Activated T-cell treated with anti-CD3 and anti-CD28 coated beads for 1 hour (primary cell): ENCODE measurements at places on chromosomes 11 and 22.

DNA sequence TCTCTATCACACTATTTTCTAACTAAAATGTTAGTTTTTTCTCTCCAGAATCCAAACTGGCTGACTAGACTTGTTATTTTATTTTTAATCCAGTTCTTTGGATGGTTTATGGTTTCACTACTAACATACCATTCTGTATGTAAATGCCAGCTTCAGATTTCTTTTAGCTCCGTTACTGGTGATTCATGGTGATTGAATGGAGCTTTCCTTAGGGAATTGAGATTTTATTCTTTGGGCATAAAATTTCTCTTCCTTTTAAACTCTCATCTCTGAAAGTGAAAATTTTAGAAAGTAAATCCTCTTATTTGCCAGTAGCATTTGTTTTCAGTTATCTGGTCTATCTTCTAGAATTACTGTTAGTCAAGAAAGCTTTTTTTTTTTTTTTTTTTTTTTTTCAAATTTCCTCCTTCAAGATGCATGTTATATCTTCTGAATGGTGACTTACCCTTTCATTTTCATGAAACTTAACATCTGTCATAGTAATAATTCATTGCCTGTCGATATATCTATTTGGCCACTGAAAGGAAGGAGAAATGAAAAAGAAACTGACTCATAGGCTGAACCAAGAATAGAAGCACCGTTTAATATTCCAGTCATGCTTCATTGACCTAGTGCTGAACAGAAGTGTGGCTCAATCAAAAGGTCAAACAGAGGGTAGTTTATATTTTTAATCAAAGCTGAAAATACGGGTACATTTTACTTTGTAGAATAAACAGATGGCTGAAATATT lies 6.4 kb downstream of the ENDOD1 start:
- DNase-seq, result no peak

DNA sequence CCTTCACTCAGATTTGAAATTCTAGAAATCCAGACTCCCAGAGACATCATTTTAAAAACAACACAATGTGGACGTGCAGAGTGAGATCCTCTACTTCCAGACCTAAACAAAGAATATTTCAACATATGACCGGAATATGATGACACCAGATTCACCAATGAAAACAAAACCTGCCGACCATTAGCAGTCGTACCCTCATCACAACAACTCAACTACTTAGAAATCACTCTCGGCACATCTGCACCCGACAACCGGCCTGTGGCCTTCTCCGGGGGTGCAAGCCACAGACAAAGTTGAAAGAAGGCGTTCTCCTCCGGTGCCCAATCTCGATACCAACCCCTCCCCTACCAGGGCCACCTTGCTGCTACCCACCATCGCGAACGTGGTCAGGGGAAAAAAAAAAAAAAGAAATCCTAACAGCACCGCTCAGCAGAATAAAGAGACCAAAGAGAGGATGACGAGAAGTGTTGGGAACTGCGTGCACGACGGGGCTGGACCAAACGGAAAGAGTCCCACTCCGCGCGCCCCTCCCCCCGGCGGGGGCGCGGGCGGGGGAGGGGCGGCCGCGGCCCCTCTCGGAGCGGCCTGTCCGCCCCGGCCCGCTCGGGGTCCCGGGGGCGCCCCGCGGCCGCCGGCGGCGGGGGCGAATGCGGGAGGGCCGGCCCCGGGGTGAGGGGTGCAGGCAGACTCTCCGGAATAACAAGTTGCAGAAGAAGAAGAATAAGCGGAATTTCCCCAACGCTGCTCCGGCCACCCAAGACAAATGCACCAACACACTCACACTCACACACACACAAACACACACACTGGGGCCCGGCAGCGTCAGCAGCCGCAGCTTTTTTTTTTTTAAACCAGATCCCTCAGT lies 1.7 kb downstream of the PHF21A start:
- no peak for DNase-seq

- no peak for DNase-seq
Observed at GRCh38 chr11:36373016-36374010, 77.2 kb downstream of the PRR5L start.

DNA sequence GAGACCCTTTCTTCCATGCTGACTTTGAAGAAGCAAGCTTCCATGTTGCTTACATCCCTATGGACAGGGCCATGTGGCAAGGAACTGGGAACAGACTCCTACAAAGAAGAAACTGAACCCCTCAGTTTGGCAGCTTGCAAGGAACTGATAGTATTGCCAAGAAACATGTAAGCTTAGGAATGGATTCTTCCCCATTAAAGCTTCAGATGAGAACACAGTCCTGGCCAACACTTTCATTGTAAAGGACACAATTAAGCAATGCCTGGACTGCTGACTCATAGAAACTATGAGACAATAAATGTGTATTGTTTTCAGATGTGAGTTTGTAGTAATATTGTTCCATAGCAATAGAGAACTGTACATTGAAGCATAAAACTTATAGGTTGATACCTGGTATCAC lies 82.4 kb downstream of the AASDHPPT start:
- DNase-seq, result no peak

DNA sequence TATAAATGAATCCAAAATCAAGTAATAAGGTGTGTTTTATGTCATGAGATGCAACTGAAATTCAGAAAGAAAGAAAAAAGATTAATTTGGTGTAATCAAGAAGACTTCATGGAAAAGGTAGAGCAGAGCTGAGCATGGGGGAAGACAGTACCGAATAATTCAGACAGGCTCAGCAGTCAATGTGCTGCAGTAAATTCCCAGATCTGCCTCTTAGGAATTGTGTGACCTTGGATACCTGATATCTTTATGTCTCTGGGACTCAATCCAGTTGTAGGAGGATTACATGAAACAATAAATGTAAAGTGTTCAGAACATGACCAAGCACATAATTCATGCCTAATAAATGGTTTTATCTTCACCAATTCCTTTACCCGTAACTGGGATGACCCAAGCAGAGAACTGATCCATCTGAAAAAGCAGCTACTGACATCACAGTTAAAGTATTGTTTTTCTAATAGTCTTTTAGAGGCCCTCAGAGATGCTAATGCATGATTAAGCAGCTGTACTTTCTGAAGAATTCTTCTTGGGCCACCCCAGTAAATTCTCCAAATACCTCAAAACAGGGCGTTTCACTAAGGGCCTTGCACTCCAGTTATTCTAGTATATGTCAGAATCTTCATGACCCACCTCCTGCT lies 7.8 kb downstream of the MS4A12 start:
- no peak for DNase-seq

- DNase-seq, result peak; percentile 27
Observed at GRCh38 chr11:118437208-118438125, 1.2 kb downstream of the KMT2A start.

DNA sequence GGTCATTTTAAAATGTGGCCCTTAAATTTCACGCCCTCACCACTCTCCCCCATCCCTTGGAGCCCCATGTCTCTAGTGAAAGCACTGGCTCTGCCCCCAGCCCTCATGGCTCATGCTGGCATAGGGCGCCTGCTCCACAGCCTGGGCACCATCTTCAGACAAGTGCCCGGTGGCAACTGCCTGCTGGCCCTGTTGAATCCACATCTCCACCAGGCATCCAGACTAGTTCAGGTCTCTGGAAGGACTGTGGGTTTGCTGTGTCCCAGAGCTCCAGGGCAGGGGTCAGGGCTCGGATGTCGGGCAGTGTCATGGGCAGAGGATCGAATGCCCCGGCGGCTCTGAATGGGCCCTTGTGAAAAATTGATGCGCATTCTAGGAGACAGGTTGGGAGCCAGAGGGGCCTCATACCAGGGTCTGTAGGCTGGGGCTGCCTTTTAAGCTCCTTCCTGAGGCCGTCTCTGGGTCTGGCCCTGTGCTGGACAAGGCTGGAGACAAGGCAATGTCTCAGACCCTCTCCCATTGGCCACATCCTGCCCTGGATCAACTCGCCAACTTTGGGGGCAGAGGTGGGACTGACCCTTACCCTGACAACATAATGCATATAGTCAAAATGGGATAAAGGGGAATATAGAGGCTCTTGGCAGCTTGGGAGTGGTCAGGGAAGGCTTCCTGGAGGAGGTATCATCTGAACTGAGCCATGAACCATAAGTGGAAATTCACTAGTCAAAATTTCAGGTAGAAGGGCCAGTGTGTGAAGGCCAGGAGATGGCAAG lies 1.2 kb downstream of the MYO7A start:
- no peak for DNase-seq

GRCh38 chr11:117582433-117582832 lies 214.6 kb downstream of the DSCAML1 start:
- no peak for DNase-seq

GRCh38 chr11:83540112-83540675 lies 254.0 kb upstream of the CCDC90B start:
- no peak for DNase-seq

- DNase-seq, result no peak
Observed at GRCh38 chr11:94472916-94473799, 20.5 kb downstream of the MRE11 start.

DNA sequence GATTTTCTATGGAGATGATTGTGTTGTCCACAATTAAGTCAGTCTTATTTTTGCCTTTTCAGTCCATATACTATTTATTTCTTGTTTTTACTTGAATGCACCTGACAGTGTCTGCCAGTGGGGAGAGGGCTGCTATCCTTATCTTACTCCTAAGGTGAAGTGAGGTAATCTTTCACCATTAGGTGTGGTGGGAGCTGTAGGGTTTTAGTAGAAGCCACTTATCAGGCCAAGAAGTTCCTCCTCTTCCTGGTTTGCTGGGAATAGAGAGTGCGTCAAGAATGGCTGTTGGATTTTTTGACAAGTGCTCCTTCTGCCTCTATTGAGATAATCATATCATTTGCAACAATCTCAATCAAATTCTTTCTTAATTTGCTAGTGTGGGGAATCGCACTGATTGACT lies 108.4 kb downstream of the KCNQ1 start:
- no peak for DNase-seq

DNA sequence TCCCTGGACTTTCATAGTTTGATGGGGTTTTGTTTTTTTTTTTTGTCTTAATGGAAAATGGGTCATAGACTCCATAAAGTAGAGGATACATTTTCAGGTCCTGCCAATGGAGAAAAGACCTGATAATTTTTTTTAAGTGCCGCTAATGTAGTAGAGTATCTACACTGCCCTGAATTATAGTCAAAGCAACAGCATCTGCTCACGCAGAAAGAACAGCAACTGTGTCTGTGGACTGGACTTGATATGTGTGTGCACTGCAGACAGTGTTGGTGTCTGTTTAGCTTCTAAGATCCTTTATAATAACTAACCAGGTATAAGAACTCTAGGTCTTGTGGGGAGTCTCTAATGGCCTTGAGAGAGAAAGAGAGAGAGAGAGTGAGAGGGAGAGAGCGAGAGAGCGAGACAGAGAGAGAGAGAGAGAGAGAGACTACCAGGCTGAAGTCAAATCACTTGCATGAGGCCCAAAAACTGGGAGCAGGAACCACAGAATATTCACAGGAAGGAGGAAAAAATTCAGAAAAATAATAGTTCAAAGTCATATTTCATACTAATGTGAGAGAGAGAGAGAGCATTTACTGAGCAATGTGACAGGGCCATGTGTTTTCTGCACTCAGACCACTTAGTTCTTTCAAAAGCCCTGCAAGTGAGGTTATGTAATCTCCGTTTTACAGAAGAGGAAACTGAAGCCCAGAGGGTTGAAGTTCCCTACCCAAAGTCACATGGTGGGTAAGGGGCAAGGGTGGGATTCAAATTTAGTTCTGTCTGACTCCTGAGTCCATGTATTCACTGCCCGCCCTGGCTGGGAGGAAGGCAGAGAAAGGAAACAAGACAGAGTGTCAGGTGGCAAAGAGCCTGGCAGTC lies 8.6 kb upstream of the MIAT start:
- DNase-seq, result no peak

GRCh38 chr11:61369372-61370348 lies 7.5 kb downstream of the TMEM138 start:
- DNase-seq, result no peak

- no peak for DNase-seq
Observed at GRCh38 chr11:77069336-77069968, 2.7 kb downstream of the CAPN5 start.

- DNase-seq, result no peak
Observed at GRCh38 chr11:120028897-120029258, 109.0 kb downstream of the TRIM29 start.

- no peak for DNase-seq
Observed at GRCh38 chr22:27882507-27883290, 36.4 kb downstream of the PITPNB start.

DNA sequence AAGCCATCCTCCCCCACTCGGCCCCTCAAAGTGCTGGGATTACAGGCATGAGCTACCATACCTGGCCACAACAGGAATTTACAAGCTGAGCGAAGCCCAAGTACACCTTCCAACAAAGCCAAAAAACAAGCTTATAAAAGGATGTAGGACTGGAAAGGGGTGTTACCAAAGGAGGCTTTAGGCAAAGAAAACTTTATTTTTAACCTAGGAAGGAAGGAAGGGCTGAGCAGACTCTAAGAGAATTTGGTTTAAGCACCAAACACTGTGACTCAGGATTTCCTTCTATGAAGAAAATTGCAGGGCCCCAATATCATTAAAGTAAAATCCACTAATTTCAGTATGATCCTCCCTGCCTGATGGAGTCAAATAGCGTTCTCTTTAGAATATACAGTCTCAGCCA lies 12.1 kb downstream of the DENND5A start:
- no peak for DNase-seq

DNA sequence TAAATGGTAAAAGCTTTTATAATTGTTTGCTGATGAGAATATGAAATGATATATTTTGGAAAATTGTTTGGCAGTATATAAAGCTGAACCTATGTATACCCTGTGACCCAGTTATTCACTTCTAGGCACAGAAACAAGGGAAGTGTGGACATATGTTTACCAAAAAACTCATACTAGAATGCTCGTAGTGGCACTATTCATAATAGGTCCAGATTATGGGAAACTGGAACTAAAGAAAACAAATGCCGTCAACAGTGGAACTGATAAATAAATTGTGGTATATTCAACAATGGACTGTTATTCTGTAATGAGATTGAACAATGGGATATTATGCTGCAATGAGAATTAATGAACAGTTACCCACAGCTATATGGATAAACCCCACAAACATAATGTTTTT lies 32.8 kb downstream of the CSTPP1 start:
- no peak for DNase-seq

- DNase-seq, result no peak
Observed at GRCh38 chr11:69831985-69832384, 12.8 kb upstream of the FGF3 start.

DNA sequence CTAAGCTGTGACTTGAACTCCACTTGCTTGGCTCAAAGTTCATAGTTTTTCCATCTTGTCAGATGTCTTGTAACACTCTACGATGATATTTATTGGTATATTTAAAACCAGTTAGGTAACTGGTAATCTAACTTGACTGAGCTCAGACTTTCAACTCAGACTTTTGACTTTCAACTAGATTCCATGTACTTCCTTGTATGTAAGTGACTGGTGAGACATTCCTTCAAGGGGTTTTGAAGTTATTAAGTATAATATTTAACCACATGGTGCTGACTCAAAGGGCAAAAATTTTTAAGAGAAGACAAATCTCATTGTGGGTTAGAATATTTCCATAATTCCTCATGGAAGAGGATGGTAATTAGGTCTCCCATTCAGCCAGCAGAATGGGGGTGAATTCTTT lies 631.3 kb upstream of the ANO5 start:
- DNase-seq, result no peak

DNA sequence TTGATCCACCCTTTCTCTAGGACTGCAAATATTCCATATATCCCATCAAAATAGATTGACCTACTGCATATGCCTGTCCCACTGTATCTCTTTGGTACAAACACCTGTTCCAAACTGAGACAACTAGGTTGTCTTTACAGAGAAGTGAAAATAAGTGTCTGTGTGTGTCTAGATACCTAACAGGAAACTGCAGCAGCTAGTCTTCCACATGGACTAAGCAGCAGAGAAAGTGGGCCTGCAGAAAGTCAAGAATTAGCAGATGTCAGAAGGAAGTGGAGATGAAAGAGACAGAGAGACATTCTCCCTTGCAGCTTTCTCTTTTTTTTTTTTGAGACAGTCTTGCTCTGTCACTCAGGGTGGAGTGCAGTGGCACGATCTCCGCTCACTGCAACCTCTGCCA lies 3.9 kb upstream of the RAB39A start:
- no peak for DNase-seq
